GDM1 (cell line): ENCODE measurements at places on chromosomes 2 and 18.

- no peak for DNase-seq
These were observed 1708.9 kb upstream of the CELF4 start for GRCh38 chr18:39274535-39274934.

DNA sequence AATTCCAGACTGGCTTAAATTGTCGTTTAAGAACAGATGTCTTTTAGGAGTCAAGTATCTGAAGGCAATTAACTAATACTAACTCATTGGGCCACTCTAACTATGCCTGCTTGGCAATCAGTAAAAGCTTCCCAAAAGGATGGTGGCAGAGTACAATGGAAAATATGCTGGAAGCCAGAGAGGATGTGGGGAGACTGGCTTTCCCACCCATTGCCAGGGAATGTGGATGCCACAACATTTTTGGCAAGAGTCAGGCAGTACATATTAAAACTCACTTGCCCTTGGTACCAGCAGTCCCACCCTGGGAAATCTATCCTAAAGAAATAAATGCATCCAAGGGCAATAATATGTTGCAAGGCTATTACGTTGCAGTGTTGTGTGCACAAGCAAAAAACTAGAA is 74.0 kb upstream of the FZD7 start:
- DNase-seq, result no peak

- DNase-seq, result no peak
These were observed 1.9 kb downstream of the TANC1 start for GRCh38 chr2:158970241-158970751.

GRCh38 chr2:105494683-105495425 is 96.0 kb upstream of the FHL2 start:
- DNase-seq, result no peak

DNA sequence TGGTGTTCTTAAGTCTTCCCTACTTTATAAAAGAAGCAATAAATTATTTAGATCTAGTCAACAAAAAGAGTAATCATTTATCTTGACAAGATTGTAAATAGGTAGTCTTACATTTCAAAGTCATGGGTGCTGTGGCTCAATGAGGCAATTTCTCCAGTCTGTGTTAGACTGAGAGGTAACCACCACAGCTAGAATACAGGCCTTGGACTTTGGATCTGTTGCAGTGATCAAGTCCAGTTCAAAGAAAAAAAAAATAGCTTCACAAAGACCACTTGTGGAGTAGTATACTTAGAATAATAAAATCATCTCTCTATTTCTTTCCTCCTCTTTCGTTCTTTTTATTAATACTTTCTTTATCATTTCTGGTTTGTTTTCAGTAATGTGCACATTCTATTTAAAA is 93.1 kb upstream of the FSIP2 start:
- DNase-seq, result no peak

- no peak for DNase-seq
These were observed 154.7 kb downstream of the MAP2 start for GRCh38 chr2:209578394-209579001.

GRCh38 chr2:67641312-67642045 is 244.3 kb downstream of the ETAA1 start:
- DNase-seq, result no peak

- no peak for DNase-seq
These were observed 371.9 kb upstream of the KCNH7 start for GRCh38 chr2:163210430-163210918.

- no peak for DNase-seq
These were observed 47.0 kb downstream of the RAB12 start for GRCh38 chr18:8656232-8656631.

GRCh38 chr18:70506511-70506910 is 217.7 kb downstream of the SOCS6 start:
- no peak for DNase-seq

DNA sequence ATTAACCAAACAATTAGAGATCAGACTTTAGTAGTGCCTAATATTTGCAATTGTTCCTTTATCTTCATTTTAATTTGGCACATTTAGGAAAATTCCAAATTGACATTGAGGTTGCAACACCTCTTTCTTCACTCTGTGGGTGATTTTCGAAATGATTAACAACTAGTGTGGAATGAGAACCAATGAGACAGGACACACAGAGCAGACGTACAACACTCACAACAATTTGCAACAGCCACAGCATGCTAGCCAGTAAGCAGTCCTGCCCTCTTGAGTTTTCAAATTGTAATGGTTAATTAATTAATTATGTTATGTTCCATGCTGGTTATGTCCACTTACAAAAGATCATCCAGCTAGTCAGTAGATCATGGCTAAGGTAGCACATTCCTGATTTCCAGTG is 339.3 kb downstream of the LRP1B start:
- DNase-seq, result no peak

DNA sequence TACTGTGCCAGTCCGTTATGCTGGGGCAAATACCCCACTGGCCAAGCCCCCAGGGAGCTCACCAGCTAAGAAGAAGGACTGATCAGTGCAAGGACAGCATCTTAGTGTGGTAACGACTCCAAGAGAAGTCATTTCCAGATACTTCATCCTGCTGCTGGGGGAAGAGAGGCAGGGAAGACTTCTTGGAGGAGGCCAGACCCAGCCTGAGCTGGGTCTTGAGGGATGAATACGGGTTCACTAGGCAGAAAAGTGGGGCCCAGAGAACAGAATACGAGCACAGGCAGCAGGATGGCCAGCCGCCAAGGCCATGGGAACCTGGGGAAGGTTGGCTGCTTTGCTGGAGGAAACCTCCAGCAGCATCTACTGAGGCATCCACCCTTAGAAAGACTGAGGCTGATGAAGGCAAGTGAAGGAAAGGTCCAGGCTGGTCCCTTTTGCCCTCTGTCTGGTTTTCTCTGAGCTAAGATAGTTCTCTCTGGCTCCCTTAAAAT is 84.1 kb downstream of the GLI2 start:
- no peak for DNase-seq
